ENCODE measurements at places on chromosomes 2 and 18. TPM values are rescaled to one million over a fixed set of nuclear protein-coding genes. Genes with fewer than 3 reads are reported as not detected.

GRCh38 chr2:175167076-175167791 is 769 bp downstream of the ATF2 start:
- DNase-seq = no peak

Gene CNGA3
- total RNA-seq = not detected

DNA sequence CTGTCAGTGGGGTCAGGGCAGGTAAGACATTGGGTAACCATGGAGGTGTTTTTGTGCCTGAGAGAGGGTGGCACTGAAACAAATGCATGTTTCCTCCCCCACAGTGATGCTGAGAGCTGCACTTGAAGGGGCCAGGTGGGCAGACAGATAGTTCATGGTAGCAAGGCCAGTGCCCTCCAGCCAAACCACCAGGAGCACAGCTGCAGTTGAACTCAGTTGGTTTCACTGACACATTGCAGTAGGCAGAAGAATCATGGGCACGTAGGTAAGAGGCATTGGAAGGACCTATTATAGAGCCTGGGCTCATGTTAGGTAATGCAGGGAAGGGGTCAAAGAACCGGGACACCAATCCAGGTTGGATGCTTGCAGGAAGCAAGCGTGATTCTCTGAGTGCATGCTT is 93.2 kb upstream of the ARL4C start:
- DNase-seq = no peak

GRCh38 chr2:28904295-28904694 is 9.8 kb downstream of the WDR43 start:
- no peak for DNase-seq

Gene DSG1
- total RNA-seq = not detected

GRCh38 chr2:217980591-217980990 is 22.2 kb downstream of the TNS1 start:
- DNase-seq = no peak

Gene SLC30A3
- total RNA-seq = not detected

Gene NPHP1
- 0.11 TPM for total RNA-seq

- DNase-seq = no peak
Measured at GRCh38 chr18:51668101-51668500, 470.6 kb upstream of the MEX3C start.

Gene GDF7
- total RNA-seq = not detected

DNA sequence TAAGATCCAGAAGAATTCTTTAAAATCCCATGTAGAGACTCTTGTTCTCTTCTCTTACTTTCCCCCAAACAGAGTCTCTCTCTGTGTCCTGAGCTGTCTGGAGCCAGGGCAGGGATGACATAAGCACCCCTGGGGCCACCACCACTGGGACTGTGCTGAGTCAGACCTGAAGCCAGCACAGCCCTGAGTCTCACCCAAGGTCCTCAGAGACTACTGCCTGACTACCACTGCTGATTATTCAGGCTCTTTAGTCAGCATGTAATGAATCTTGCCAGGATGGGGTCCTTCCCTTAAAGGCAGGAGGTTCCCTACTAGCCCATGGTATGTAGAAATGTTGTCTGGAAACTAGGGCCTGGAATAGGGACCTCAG is 34.9 kb upstream of the DYNC1I2 start:
- DNase-seq = no peak

- no peak for DNase-seq
Measured at GRCh38 chr2:21034972-21035279, 8.9 kb downstream of the APOB start.

Gene ALK
- not detected for total RNA-seq

DNA sequence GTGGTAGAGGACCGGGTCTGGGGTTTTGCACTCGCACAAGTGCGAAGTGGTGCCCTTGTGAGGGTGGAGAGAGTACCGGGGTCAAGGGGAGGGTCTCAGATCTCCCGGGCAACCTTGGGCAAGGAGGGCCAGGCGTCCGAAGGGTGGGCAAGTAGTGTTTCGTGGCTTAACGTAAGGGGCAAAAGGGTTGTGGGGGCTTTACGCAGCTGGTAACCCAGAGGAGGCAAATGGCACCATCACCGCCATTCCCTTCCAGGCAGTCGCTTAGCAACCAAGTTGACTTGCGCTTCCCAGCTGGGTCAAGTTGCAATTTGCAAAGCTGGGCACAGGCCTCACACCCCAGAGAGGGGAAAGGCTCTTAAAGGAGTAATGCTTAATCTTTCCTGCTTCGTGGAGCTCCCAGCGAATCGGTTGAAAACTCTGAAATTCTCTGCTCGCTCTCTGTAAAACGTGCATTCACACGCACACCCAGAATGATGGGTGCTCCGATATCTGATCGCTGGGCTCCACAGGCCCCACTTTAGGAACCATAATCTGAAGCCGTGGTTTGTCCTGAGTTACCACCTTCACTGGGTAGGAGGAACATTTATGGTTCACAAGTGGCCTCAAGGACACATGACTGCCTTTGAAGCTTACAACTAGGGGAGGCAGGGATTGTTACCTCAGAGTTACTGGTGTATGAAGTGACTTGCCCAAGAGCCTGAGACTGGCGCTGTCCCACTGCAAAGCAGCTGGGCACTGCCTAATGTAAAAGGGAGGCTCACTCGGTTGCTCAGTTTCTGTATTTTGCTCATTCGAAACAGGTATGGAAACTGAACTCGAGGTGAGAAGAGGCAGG is 127.9 kb downstream of the UXS1 start:
- no peak for DNase-seq

DNA sequence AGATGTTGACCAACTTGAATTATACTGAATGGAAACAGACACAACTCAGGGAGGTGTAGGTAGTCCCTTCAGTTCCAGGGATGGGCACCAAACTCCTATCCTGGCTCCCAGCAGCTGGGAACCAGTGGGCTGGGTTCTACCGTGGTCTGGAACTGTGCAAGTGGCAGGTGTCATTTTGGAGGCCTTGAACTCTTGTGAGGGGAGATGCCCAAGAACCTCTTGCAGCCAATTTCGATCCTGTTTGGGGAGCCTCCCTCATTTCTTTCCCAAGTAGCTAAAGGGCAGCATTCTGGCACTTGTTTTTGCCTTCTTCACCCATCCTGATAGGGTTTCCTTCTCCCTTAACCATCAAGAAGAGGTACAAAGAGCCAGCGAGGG is 200.2 kb downstream of the ANKRD30B start:
- DNase-seq = no peak

DNA sequence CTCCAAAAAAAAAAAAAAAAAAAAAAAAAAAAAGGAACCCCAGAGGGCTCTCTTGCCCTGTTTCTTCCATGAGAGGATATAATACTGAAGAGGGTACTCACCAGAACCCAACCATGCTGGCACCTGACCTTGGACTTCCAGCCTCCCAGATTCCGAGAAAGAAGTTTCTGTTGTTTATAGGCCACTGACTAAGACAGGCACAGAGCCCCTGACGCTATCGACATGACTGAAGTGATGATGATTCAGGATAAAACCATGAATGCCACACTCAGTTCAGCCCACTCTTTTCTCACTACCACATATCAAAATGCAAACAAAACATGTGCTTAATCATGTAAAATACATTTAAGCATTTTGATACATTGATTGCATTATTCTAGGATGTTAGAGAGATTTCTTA is 66.1 kb upstream of the CDCA7 start:
- no peak for DNase-seq

DNA sequence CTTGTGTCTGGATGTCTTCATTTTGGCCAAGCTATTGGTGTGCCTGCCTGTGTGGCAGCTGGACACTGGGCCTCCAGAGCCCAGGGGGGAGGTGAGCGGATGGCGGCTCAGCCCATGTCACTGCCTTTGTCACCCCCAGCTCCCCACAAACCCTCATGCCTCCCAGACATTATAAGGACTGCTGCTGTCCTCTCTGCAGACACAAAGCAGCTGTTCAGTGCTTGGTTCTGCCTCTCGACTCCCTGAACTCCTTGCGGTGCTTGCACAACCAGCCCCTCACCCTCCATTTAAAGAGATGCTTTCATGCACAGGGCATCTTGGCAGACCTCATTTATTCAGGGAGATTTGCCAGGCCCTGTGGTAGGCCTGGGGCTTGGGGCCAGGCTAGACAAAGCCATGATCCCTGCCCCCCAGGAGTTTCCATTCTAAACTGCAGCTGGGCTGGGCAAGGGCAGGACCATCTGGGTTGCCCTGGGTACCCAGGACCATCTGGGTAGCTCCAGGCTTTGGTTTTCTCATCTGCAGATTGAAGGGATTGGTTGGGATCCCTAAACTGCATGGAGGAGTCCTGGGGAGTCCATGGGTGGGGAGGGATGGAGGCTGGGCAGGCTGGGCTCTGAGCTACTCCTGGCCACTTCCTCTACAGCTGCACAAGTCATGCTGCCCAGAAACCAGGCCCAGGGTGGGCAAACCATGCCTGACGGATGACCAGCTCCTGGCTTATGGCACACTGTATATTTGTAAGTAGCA is 168.5 kb downstream of the CELF4 start:
- no peak for DNase-seq

DNA sequence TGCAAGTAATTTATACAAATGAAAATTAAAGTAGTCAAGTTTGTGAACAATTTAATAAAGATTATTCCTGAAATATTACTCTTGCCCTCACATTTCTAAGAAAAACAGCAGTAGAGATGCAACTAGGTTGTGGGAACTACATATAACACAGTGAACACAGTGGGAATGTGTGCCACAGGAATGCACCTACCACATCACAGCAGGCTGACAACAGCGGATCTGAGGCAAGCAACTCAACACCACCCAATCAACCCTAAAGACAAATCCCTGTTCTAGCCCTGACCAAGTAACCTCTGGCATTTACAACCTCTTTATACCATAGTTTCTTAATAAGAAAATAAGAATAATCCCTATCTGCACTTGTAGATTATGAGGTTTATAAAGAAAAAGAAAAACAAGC is 23.4 kb downstream of the MBOAT2 start:
- no peak for DNase-seq

DNA sequence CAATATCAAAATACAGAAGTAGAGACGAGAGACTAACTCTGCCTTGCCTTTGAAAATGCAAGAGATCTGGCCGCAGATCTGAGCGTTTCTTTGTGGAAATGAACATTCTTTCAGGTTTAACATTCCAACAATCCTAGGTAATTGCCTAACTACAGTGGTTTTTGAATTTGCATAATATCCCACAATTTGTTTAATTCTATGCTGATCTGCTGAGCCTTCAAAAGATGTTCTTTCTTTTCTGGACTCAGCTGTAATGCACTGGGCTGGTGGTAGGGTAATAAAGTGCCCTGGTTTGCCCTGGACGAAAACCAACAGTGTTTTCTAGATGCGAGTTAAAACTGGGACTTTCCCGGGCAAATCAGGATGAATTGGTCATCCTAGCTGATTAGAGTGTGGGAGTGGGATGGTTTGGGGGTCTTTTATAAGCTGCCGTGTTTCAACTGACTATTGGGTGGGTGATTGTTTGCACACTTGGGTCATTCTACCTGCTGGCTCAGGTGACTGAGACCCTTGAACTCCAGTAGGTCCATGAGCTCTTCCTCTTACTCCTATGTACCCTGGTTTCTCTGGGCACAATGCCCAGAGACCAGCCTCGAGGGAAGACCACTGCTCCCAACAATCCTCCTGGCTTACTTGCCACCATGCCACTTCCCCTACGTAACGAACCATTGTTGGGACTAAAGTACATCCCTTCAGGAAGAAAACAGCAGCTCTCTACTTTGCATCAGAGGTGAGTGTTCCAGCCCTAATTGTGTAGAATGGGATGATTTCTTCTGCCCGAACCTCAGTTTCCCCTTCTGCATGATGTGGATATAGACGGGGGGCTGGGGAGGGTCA is 3.4 kb upstream of the PAX8 start:
- no peak for DNase-seq

DNA sequence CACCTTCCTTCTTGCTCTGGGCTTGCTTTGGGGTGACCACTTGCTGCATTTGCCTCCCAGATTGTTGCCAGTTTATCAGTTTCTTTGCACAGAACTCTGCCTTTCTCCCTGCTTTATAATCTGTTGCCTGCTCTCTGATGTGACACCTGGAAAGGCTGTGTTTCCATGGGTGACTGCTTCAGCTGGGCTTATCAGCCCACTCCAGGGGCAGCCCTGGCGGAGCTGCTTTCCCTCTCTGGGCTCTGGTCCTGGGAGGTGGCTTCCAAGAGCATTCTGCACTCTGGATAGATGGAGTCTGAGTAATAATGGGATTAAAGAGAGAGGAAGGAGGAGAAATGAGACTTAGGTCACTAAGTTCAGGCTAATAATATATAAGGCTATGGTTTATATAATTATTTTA is 352.7 kb downstream of the TSN start:
- DNase-seq = no peak

- no peak for DNase-seq
Measured at GRCh38 chr2:40435426-40436092, 16.3 kb downstream of the SLC8A1 start.

- no peak for DNase-seq
Measured at GRCh38 chr18:8461544-8461943, 147.7 kb upstream of the RAB12 start.

Gene DLGAP1
- not detected for total RNA-seq

DNA sequence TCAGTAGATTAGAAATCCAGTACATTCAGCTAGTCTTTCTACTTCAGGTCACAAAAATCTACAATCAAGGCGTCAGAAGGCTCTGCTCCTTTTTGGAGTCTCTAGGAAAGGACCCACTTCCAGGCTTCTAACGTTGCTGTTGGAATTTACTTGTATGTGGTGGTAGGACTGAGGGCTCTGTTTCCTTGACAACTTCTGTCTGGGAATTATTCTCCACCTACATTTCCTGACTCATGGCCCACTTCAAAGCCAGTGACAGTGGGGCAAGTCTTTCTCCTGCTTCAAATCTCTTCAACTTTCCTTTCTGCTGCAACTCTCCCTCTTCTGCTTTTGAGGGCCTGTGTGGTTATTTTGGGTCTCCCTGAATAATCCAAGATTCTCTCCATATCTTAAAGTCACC is 10.4 kb upstream of the TMX3 start:
- no peak for DNase-seq

DNA sequence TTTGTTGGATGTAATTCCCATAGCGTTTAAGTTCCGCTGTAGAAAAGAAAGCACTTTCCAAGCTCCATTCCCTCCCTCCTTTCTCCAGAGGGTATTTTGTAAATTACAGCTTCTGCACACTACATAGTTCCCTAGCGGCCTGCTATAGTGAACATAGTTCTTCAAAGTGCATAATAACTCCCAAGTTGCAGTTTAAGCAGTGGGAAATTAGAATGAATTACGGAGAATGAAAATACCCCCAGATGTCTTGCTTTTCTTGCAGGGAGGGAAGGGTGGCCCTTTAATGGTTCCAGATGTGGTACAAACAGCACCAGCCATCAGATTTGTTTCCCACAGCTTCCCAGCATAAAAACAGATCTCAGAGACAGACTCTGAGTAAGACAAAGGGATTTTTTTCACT is 893.9 kb downstream of the SUCLG1 start:
- no peak for DNase-seq

Gene UGT1A3
- total RNA-seq = not detected
